ENCODE measurements at places on chromosomes 16 and 17. TPM values are rescaled to one million over a fixed set of nuclear protein-coding genes. Genes with fewer than 3 reads are reported as not detected.

GRCh38 chr17:76356803-76357456 lies 3.2 kb upstream of the PRPSAP1 start:
- H3K27me3 ChIP-seq = no peaks in the 10 kb centered on the region

DNA sequence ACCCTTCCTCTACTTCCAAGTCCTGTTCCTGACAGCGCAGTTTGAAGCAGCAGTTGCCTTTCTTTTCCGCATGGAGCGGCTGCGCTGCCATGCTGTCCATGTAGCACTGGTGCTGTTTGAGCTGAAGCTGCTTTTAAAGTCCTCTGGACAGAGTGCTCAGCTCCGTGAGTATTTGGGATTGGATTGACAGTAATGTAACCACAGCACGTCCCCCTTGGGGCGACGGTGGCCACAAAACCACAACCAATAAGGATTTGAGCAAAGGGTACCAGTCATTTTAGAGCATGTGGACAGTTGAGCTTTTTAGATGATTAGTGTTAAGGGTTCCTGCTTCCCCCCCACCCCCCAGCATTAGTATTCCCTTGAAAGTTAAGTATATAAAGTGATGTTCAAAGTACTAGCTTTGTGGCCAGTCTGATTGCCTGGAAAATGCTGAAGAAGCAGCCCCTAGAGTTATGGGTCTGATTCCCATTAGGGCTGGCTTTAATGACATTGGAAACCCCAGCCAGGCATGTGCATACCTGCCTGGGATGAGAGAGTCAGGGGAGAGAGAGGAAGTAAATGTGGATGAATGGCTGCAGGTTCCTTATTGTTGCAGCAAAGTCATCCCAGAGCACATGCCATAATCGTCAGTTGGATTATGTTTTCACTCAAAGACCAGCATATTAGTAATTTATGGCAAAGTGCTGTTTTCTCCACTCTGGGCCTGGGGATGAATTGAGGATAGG lies 31.6 kb upstream of the SLC12A3 start:
- H3K27ac ChIP-seq = no peak overlapping the region
- H3K4me3 ChIP-seq = no peak overlapping the region
- no peaks in the 10 kb centered on the region for H3K27me3 ChIP-seq
- H3K36me3 ChIP-seq = peaks cover 2% of the 10 kb centered on the region
- no peak for DNase-seq

GRCh38 chr17:79048826-79049755 lies 25.1 kb downstream of the C1QTNF1 start:
- H3K4me3 ChIP-seq = no peak overlapping the region
- no peak overlapping the region for H3K27ac ChIP-seq
- H3K36me3 ChIP-seq = peaks cover 5% of the 10 kb centered on the region
- H3K27me3 ChIP-seq = no peaks in the 10 kb centered on the region

- H3K27ac ChIP-seq = no peak overlapping the region
- no peak overlapping the region for H3K4me3 ChIP-seq
- H3K4me1 ChIP-seq = no peaks in the 10 kb centered on the region
- no peaks in the 10 kb centered on the region for H3K27me3 ChIP-seq
Measured at GRCh38 chr16:84548508-84548907, 44.0 kb upstream of the MEAK7 start.

HASPIN gene
- not detected for polyA plus RNA-seq

ZP2 gene
- polyA plus RNA-seq = not detected
